ENCODE measurements at places on chromosomes 2 and 18.

DNA sequence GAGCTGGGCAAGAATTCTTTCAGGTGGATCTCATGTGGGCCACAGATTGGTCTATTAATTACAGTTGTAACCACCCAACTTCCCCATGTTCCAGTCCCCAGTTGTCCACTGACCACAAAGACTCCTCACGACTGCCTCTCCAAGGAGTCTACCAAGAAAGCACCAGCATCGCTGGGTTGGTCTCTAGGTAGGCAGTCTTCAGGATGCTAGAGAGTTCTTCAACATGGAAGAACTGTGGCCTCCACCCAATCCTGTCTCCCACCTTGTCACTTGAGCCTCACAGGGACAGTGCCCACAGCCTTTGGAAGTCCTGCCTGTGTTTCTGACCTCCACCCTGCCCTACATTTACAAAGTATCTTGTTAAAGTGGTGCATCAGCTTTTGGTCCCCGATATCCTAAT, 184.7 kb upstream of the FN1 start:
- DNase-seq = no peak

DNA sequence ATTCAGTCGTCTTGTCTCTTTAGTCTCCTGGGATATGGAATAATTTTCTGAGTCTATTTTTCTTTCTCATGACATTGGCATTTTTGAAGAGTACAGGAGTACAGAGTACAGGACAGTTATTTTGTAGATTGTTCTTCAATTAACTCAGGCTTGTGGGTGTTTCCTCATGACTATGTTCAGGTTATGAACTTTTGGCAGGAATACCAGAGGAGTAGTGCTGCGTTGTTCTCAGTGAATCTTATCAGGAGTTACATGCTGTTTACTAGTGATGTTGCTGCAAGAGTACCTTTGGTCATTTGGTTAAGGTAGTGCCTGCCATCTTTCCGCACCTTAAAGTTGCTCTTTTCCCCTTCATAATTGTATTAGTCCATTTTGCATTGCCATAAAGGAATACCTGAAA, 41.3 kb upstream of the AGFG1 start:
- no peak for DNase-seq

GRCh38 chr2:137964859-137965459, 686 bp downstream of the HNMT start:
- DNase-seq = no peak

DNA sequence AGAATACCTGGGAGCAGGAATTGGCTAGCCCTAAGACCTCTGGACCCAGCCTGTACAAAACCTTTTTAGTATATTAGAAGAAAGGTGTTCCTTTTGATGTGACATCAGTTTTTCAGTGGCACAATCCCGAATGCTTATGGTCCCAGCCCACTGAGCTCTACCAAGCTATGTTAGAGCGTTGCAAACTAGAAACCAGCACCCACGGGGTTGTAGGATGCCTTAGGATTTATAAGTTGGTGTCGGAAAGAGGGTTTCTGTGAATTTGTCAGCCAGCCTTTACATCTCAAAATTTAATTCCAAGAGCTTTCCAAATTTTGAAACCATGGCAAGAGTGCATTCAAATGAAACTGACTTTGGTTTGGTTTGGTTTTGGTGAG, 499 bp upstream of the LMAN1 start:
- DNase-seq = no peak
